H7 (cell line): ENCODE measurements at places on chromosomes 12 and 14.

- peak; percentile 78 for DNase-seq
These were observed 1.1 kb upstream of the TRAF3 start for GRCh38 chr14:102775855-102776760.

GRCh38 chr12:4871514-4871913 lies 38.2 kb upstream of the KCNA1 start:
- DNase-seq: no peak

- no peak for DNase-seq
These were observed 45.3 kb upstream of the NAA30 start for GRCh38 chr14:57345106-57345505.

DNA sequence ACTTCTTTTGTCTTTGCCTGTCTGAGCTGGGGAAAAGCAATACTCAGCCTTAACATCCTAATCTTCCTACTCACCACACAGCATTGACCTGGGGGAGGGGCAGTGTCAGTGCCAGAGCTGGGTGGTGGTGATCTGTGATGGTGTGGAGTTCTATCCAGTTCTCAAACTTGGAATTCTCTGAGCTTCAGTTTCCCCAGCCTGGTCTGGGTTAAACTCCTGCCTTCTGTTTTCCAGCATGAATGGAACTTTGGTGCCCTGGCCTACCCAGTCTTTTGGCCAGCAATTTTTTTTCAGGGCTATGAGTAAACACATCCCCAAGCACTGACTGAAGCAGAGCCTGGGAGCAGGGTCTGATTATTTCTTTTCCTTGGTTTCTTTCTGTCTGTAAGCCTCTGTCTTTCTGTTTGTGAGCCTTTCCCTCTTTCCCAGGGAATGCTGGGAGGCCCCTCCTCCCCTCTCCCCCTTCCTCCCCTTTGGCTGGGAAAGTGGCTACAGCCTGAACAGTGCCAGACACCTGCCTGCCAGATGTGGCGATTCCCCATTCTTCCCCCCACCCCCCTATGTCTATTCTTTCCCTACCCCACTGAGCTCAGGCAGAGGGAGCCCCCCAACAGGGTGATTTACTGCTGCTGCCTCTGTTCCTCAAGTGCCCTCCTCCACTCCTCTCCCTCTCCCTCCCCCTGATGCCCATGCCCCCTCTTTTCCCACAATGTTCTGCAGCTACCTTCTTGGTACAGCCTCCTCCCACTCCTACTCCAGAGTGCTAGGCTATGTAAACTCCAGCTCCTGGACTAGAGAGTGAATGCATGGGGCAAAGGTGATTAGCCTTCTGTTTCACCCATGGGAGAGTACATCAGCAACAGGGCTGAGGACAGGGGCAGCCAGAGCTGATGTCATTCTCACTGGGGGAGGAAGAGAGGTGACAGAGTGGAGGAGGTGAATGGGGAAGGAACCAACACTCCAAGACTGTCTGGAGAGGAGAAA lies 11.1 kb downstream of the GPR84 start:
- peak; percentile 62 for DNase-seq

- DNase-seq: no peak
These were observed 101.6 kb downstream of the STXBP6 start for GRCh38 chr14:24948261-24948847.

DNA sequence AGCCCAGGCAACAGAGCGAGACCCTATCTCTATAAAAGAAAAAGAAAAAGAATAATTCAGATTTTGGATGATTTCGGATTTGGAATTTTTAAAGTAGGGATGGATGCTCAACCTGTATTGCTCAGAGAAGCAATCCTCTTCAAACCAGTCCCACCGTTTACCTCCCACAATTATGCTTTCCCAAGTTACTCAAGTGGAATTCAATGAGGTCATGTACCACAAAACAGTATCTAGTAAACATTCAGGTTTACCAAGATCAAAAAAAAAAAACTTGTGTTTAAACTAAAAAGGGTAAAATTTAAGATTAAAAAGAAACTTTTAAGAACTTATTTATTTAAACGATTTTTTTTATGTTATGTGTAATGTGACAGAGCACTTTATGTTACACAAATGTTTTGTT lies 2.5 kb downstream of the KDM5A start:
- DNase-seq: no peak

DNA sequence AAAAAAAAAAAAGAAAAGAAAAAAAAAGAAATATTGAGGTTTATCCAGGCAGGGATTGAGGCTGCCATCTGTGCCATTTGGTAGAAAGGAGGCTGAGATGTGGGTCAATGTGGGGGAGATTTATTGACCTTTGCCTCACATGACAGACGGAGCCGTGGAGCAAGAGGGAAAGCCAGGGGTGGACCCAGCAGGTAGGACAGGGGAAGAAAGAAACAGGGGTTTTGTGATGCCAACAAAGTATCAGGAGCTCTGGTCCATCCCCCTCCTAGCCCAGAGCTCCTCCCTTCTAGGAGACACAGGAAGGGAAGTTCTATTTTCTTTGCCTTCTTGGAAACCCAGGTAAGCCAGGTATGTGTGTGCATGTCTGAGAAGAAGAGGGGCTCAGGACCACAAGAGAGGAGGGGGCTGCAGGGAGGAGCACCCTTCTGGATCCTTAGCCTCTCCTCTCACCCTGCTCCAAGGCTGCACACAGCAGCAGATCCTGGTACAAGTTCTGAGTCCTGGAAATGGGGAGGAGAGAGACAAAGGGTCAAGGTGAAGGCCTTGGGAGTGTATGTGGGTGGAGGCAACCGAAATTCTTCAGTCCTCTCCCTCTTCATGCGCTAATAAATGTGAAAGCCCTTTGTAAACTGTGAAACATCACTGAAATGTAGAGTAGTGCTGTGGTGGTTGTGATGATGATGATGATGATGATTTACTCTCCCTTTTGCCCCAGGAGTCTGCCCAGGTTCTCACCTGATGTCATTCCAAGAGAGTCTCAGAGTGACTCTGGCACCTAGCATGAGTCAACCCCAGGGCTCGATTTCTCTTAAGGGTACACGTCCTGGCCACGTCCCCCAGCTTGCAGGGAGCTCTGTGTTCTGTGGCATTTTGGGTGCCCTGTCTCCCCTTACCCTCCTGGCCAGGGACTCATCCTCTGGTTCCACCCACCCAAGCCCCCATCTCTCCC lies 26.3 kb downstream of the ZFP36L1 start:
- DNase-seq: peak; percentile 67

- DNase-seq: no peak
These were observed 5.4 kb downstream of the SLC15A4 start for GRCh38 chr12:128818065-128819022.

- no peak for DNase-seq
These were observed 8.6 kb downstream of the LGR5 start for GRCh38 chr12:71448150-71448581.

DNA sequence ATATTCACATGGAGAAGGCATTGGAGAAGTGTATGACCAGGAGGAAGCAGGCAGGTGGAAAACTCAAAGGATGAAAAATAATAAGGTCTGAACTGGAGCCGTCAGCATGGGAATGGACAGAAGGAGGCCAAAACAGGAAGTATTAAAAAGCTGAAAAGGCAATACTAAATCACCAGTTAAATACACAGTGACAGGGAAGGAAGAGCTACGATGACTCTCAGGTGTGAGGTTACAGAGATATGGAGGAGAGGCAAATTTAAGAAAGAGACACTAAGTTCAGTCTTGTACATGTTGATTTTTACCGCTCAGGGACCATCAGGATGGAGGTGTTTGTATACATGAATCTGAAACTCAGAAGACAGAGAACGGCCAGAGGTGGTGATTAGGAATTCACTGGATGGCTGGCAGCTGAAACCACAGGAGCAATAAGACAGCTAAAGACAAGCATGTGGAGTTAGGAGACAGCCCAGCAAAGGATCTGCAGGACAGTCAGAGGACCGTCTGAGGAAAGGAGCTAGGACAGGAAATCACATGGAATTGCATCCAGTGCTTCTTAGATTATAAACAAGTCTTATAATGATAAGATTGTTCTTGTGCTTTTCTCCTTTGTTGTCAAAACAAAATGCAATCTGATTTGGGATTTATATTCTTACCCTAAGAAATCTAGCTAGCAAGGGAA lies 33.9 kb upstream of the CDKN3 start:
- no peak for DNase-seq

DNA sequence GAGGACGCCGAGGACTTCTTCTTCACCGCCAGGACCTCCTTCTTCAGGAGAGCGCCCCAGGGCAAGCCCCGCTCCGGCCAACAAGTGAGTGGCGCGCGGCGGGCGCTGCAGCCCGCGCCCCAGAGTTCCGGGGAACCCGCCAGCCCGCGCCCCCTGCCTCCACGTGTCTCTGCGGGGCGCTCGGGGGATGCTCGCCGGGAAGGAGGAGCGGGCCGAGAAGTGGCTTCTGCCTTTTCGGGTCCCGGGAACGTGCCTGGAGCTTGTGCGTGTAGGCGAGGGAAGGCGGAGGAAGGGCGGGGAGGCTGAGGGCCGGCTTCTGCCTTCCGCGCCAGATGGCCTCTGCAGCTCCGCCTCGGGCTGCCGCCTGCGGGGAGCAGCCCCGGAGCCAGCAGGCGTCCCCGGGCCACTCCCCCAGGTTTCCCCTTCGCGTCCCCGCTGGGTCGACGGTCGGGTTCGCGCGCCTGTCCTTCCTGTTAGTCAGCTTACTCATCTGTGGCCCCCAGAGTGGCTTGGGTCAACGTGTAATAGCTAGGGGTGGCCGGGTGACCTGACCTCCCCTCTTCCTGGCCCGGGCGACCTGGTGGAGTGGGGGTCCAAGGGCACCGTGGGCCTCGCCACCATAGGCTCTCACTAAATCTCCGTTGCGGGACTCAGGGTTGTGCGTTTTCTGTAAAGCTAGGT lies 505 bp downstream of the RASSF3 start:
- peak; percentile 90 for DNase-seq

DNA sequence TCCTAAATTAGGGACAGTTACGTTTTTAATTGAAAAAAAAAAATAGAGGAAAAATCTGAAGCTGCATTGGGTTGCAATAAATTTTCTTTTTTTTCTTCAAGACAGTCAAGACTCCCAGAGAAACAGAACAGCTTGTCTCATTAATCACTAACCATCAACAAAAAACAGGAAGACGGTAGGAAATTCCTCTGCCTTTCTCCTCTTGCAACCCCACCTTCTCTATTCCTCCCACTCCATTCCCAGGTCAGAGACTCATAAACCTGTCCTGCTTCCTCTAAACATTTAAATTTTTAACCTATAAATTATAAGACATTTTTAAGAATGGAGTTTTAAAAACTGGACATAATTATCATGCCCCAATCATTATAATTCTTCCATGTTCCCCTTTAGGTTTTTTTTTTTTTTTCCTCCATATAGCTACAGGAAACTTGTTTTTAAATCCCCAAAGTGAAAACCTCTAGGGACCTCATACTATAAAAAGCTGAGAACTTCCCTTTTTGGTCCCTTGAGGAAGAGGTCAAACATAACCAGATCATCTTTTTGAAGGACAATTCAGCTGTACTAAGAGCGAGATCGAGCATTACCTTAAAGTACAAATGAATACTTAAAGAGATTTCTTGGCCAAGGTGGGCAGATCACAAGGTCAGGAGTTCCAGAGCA lies 36.0 kb downstream of the CPM start:
- DNase-seq: no peak

- no peak for DNase-seq
These were observed 474.1 kb downstream of the ETNK1 start for GRCh38 chr12:23099104-23099503.

GRCh38 chr14:78764240-78764639 lies 594.1 kb downstream of the NRXN3 start:
- DNase-seq: peak; percentile 6

DNA sequence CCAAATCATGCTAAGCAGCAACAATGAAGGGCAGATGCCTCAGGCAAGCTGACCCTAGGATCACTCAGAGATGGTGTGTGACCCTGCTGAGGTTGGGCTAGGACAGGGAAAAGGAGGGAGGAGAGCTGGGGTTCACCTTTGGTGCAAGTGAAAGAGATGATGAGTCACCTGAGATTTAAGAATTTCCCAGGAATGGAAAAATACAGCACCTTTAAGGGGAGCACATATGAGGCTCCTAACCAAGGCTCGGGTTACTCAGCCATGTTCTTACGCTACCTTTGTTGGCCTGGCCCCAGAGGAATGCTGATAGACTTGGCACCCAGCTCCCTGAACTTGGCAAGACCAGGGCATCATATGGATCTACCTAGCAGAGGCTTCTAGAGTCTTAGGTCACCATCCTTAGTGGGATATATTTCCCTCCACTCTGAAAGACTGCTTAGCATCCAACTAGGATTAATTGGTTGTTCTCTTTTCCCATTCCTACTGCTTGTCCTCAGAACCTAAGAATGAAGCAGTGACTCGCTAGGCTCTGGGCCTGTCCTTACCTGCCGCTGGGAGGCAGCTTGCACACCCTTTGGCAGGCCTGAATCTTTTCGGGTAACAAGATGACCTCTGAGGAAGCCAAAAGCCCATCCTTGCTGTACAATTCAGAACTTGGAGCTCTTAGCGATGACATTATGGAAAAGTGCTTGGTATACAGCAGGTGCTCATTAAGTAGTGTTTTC lies 4.0 kb upstream of the NAA25 start:
- peak; percentile 37 for DNase-seq

DNA sequence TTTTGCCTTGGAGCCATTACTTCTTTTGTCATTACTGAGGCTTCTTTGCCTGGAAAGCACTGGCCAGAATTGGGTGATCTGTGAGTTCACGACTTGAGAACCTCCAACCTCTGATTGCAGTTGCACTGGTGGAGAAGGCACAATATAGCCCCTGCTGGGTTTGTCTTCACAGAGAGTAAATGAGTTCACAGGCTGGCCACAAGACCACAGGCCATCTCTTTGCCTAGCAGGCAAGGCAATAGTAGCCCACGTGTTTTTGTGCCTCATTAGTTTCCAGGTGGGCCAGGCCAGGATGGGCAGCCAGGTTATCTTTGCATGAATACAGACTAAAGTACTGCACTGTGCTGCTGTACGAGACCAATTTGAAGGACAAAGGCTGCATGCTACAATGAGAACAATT lies 468.8 kb downstream of the NRXN3 start:
- DNase-seq: no peak

- DNase-seq: no peak
These were observed 40.9 kb downstream of the DEGS2 start for GRCh38 chr14:100118396-100119011.

DNA sequence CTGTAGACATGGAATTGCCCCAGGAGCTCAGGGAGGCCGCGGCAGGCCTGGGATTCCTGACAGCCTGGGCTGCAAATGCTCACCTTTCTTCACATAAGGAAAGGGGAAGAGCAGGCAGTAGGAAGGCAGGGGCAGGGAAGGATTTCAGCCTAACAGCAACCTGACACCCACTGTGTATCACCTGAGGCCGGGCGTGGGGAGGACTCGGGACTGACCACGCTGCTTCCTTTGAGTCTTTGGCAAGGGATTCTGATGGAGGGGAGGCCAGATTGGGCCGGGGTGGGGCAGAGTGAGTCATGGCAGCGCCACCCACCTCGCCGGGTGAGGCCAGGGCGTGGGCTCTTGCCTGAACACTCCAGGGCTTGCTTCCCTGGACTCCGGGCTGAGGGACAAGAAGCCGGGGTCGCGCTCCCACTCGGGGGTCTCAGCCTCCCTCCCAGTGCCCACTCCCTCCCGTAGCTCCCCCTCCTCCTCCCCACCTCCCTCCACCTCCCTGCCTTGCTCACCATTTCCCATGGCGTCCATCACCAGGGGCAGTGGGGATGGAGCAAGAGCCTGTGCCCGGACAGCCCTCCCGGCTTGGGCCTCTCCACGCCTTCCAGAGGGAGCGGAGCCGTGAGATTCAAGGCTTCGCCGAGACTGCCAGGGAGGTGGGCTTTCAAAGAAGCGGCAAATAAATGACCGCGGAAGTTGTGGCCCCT lies 247.9 kb upstream of the RTL1 start:
- DNase-seq: peak; percentile 60

- peak; percentile 75 for DNase-seq
These were observed 215.1 kb downstream of the CACNA1C start for GRCh38 chr12:2267703-2268470.
